Bronchial epithelial cell (primary cell): ENCODE measurements at places on chromosomes 1 and 21.
A peak's percentile ranks its signal among the peaks of the same experiment; 100 is the strongest.

- DNase-seq, result peak; percentile 29
Measured at GRCh38 chr1:66532798-66533783, 862 bp upstream of the SGIP1 start.

GRCh38 chr1:109443476-109443875 lies 17.2 kb upstream of the PSMA5 start:
- no peak for DNase-seq

DNA sequence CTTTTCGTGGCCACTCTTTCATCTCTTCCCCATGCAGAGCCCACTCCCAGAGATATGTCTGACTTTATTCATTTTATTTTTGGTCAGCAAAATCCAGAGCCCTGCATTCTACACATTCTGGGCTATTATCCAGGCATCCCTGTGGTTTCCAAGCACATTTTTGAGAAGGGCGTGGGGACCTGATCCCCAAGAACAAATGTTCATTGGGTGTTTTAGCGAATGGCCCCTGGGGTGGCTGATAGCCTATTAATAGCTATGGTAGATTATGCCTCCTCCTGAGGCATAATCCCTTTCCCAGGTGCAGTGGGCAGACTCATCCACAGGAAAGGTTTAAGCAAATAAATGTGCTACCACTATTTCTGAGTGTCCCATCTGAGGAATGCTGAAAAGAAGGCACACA lies 511.8 kb upstream of the USP24 start:
- peak; percentile 48 for DNase-seq

DNA sequence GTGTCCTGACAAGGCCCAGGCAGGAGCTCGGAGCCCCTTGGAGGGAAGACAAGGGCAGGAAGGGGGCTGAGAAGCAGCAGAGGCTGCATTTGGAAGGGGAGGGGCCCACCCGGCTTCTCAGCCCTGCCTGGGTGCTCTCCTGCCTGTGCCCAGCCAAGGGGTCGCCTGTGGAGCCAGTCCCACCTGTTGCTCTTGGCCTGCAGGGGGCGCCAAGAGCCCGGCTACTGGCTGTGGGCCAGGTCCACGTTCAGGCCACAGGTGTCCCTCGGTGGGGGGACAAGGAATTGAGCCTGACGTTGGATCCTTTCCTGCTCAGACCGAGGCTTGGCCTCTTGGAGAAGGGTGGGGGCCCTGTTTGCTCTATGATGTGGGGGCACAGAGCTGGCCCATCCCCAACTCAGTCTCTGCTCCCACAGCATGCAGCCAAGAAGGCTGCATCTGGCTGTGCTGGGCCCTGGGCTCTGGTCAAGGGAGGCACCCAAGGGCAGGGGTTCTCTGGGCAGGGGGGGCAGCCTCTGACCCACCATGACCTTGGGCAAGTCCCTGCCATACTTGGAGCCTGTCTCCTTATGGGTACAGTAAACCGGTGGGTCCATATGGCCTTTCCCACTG lies 10.9 kb downstream of the WNT4 start:
- no peak for DNase-seq

- DNase-seq, result peak; percentile 49
Measured at GRCh38 chr1:168390271-168390670, 109.6 kb downstream of the TBX19 start.

GRCh38 chr1:115908565-115909274 lies 67.6 kb upstream of the SLC22A15 start:
- DNase-seq, result no peak
